Naive thymus-derived CD4-positive, alpha-beta T cell (primary cell): ENCODE measurements at places on chromosomes 11 and 22.
A peak's percentile ranks its signal among the peaks of the same experiment; 100 is the strongest.

DNA sequence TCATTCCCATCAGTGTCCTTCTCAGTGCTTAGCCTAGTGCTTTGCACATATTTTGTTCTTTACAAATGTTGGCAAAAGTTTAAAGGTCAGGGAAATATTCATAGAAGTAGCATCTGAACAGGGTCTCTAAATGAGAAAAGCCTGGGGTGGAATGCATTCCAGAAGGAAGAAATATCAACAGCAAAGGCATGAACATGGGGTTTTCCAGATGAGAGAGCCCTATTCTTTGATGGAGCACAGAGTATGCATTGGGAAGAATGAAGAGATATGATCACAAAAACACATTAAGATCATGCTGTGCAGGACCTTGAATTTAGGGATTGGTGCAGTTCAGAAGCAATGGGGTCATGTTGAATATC, 140.2 kb downstream of the SNX19 start:
- no peak for DNase-seq

DNA sequence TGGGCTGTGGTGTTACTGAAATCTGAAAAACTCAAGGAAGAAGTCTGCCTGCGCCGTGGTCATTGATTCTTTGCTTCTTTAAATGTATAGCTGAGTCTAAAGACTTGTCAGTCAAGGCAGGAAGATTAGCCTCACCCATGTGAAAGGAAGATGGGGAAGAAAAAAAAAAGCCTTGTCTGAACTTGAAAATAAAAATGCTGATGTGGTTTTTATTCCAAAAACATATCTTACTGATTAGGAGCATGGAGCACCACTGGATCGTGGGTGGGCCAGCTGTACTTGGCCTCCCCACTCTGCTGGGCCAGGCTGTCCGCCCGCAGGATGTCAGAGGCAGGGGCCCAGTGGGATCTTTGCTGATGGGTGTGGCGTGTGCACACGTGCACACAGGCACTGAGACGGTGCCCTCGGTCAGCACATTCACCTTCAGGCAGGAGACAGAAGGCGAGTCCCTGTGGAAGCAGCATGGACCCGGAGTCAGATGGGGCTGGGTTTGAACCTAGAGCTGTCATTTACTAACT, 111.9 kb downstream of the WNT7B start:
- DNase-seq, result no peak

DNA sequence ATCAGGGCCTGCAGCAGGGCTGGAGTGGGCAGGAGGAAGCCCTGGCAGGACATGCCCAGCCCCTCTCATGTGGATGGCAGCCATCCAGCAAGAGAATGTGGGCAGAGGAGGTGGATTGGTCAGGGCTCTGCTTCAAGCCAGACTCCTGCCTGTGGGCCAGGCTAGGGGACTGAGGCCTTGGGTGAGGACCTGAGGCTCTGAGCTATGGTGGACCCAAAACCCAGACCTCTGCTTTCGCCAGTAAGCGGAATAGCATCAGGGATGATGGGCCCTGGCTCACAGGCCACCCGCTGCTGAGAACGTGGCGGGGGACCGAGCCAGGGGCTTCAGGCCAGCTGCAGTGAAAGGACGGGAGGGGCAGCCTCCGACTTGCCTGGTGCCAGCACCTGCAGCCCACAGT, 57.4 kb downstream of the LINC01488 start:
- no peak for DNase-seq

GRCh38 chr11:71325418-71326327, 73.3 kb upstream of the SHANK2 start:
- no peak for DNase-seq

GRCh38 chr11:59779487-59779886, 24.3 kb downstream of the STX3 start:
- no peak for DNase-seq

DNA sequence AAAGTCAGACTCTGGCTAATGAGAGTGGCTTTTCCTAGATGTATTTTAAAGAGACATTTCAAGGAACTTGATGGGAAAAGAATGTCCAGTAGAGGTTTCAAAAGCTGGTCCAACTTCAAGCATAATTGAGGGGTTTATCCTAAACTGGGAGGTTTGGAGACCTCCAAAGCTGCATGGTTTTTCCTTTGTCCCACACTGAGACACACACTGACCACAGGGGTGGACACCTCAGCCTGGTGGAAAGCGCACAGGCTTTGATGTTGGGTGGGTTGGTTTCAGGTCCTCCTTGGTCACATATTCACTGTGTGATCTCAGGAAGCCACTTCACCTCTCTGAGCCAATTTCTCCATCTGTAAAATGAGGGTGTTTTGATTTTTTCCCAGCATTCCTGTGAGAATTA, 4.0 kb downstream of the SPON1 start:
- DNase-seq, result no peak

DNA sequence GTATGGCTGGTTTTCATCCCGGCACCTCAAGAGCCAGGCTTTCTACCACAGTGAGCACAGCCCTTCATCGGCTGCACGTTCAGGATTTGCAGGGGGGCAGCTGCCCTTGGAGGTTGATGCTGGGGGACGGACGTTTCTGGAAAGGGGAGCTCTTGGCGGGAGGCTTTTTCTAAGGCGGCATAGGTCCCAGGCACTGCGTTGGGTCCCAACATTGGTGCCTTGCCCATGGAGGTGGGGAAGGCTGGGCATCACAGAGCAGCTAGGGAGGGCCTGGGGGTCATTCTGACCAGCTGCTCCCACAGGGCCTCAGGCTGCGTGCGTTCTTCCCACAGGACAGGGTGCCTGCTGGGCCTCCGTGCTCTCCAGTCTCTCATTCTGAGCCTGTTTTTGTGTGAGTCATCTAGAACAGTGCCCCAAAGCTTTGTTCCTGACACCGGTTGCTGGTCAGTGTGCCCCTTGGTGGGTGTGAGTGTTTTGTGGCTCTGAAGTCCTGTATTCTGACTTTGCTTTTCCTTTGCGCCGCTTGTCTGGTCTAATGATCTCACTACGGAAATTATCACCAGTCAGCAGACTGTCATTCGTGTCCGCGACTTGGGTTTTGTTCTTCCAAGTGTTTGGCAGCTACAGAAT, 275.9 kb downstream of the TBC1D22A start:
- no peak for DNase-seq

- DNase-seq, result no peak
Measured at GRCh38 chr11:2818503-2818902, 67.1 kb downstream of the CDKN1C start.

DNA sequence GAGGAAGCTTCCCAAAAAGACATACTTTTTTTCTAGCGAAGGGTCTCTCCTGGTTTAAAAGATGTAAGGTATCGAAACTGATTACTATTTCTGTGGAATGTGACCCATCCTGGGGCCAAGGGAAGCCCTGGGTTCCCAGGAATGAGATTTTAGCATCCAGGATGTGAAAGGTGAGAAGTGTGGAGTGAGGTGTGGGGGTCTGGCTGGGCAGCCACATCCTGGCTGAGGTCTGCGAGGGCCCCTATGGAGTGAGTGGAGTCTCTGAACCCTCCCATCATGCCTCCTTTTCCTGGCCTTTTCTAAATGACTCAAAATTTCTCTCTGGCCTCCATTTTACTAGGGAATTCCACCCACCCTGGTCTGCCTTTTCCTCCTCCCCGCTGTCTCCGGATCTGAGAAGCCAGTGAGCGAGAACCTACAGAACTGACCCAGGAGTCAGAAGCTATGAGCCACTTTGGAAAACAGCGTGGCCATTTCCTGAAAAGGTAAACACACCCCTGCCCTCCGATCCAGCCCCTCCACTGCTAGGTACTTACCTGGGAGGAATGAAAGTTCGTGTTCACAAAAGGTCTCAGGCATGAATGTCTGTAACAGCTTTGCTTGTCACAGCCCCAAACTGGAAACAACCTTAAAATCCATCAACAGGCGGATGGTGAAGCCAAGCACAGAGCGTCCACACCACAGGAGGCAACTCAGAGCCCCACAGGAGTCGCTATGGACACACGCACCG, 27.7 kb upstream of the SHANK2 start:
- DNase-seq, result no peak

- no peak for DNase-seq
Measured at GRCh38 chr22:39502789-39503409, 809 bp downstream of the MIEF1 start.

- peak; percentile 10 for DNase-seq
Measured at GRCh38 chr11:116890193-116890592, 52.8 kb upstream of the APOA1 start.

- no peak for DNase-seq
Measured at GRCh38 chr11:36399745-36400144, 103.7 kb downstream of the PRR5L start.

DNA sequence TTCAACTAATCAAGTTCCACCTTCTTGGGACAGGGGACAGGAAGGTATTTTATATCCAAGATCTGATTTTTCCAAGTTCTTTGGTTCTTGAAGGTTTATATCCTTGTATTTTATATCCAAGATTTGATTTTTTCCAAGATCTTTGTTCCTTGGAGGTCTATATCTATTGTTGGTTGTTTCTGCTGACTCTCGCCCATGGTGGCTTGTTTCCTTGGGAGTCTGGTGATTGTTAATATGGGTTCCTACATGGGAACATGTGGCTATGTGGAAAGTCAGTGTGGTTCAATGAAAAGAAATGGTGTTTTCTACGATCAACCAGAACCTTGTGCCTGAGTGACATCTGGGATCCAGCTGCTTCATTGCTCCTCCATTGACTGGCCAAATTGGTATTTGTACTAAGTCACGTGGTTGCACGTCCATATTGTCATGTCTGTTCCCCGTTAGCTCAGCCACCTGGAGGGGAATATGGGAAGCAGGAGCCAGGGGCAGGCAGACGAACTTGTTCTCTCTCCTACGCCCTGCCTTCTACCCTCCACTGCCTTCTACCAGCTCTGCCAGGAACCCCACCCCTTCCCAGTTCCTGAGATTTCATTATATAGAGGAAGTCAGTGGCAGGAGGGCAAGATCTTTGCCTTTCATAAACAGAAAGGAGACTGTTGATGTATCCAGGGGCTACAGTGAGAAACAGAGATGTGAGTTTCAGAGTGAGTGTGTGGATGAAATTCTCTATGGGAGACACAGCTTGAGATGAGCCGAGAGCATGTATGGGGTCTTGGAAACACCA, 11.1 kb upstream of the CSF2RB start:
- no peak for DNase-seq

- no peak for DNase-seq
Measured at GRCh38 chr11:128171506-128171905, 415.9 kb downstream of the ETS1 start.

GRCh38 chr22:41350087-41350486, 31.7 kb upstream of the TEF start:
- no peak for DNase-seq

DNA sequence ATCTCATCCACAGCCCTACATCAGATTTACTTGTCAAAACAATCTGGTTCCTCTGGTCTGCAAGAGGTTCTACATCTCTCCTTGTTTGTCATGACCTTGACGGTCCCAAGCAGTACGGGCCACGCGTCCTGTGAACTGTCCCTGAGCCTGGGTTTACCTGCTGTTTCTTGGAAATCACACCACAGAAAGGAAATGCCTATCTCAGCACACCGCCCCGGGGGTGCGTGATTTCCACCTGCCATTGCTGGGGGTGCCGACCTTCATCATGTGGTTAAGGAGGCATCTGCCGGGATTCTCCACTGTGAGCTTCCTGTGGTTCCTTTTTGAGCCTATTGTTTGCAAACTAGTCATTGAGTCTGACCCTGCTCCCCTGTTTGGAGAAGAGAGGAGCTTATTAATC, 1363.4 kb downstream of the BRD1 start:
- DNase-seq, result no peak

DNA sequence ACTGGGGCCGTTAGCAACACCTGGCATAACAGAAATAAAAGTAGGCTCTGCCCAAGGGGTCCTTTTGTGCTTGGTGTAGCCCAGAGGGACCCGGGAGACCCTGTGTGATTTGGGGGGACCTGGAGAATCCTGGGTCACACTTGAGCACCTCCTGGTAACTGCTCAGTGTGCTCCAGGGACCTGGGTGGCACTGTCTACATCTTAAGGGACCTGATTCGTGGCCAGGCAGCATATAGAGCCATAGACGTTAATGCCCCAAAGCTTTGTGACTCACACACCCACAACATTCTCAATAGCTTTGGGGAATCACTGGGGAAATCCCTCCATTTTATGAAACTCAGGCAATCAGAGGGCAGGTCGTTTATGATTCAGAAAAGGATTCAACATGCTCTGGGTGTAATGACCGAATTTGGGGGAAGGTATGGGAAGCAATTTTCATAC, 3.6 kb upstream of the IGF2 start:
- DNase-seq, result no peak

DNA sequence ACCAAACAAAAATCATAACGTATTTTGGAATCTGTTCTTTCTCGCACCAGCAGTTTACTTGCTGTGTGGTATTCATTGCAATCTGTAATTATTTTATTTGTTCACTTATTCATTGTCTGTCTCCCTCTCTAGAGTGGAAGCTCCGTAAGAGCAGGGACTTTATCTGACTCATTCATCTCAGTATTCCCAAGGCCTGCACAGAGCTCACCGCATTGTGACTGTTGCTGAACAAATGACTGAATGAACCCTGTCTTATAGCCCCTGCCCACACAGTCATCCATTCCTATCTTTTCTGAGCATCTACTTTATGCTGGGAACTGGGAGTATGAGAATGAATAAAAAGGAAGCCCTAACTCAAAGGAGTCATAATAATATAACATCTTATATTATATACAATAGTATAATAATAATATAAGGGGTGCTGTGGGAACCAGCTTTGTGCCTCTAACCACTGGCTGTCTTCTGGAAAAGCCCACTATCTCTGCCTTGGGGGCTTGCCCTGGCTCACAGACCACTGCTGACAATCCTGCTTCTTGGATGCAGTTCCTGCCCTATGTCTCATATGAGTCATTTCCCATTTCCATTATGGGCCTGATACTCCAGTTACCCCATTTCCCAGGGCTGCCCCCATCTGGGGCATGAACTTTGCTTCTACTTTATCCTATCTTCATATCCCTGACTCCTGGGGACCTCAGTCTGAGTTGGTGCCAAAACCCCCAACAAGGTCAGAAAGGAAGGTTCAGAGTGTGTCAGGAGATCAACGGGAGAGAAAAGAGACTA, 11.0 kb downstream of the XRRA1 start:
- no peak for DNase-seq

GRCh38 chr22:17871726-17872458, 97.6 kb upstream of the BID start:
- DNase-seq, result no peak

- no peak for DNase-seq
Measured at GRCh38 chr11:70580036-70580805, 181.9 kb downstream of the CTTN start.

- DNase-seq, result no peak
Measured at GRCh38 chr22:30665786-30666185, 1.9 kb downstream of the DUSP18 start.

DNA sequence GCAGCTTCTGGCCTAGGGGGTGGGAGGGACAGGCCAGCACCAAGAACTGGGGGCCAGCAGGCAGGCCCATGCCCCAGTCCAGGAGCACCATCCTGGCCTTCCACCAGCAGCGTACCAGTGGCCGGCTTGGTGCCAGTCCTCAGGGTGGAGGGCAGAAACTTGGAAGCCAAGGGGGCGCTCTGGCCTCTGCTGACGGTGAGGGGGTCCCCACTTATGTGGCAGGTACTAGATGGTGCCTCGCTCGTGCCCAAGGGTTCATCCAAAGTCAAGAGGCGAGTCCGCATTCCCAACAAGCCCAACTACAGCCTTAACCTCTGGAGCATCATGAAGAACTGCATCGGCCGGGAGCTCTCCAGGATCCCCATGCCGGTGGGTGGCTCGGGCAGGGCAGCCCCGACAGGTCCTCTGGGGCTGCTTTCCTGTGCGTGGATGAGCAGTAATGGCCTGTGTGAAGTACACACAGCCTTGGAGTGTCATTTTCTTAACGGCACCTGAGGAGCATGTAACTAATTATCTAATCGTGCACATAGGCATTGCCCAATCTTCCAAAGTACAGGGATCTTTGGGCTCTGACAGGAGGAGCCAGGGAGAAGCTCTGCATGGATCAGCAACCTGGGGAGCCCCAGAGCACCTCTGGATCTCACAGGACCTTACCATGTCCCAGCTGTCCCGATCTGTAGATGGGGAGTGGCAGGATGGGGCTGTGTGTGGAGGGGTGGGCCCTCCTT, 79.1 kb downstream of the MORC2 start:
- no peak for DNase-seq
